WERI-Rb-1 (cell line): ENCODE measurements at places on chromosomes 2 and 18.

GRCh38 chr2:209095432-209095831 is 328.4 kb upstream of the MAP2 start:
- DNase-seq, result no peak

DNA sequence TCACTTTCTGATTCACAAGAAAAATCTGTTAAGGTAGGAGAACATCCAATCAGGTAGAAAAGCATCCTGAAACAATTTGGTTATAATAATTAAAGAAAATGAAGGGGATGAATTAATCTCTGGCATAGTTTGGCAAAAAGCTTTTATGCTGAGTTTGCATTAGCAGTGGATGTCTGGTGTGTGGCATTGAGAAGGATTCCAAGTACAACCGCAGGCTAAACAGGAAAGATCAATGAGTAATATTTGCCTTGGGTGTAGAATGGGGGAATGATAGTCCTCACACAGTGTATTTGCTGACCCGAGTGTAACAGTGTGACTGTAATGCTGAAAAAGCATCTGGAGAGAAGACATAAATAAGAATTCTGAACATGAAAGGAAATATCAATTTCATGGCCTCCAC is 68.3 kb upstream of the SESTD1 start:
- DNase-seq, result no peak

- DNase-seq, result no peak
Observed at GRCh38 chr2:96156926-96157648, 11.8 kb upstream of the DUSP2 start.

GRCh38 chr2:121890041-121890440 is 134.6 kb downstream of the TSN start:
- peak; percentile 74 for DNase-seq

GRCh38 chr2:121338281-121338680 is 53.3 kb upstream of the TFCP2L1 start:
- peak; percentile 21 for DNase-seq

GRCh38 chr2:42503291-42503690 is 9.5 kb upstream of the KCNG3 start:
- no peak for DNase-seq

- peak; percentile 55 for DNase-seq
Observed at GRCh38 chr2:168030862-168031624, 216.4 kb downstream of the STK39 start.

- DNase-seq, result no peak
Observed at GRCh38 chr2:181998041-181998835, 12.6 kb downstream of the PPP1R1C start.

DNA sequence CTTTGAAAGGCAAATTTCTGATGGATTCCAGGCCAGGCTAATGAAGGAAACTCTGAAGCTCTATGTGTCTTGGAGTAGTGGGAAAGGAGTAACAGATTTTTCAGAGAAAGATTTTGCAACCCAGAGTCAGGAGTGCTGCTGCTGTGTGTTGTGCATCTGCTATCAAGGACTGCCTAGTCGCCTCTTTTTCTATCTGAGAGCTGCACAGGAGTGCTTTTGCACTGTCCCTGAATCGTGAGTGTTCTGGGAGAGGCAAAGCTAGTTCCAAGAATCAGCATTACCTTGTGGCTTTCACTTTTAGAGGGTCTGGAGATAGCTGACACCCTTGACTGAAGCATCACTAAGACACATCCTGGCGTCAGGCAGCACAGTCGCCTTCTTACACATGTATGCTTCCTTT is 336.4 kb downstream of the PARD3B start:
- no peak for DNase-seq

GRCh38 chr18:26322890-26323653 is 96.8 kb downstream of the TAF4B start:
- no peak for DNase-seq

DNA sequence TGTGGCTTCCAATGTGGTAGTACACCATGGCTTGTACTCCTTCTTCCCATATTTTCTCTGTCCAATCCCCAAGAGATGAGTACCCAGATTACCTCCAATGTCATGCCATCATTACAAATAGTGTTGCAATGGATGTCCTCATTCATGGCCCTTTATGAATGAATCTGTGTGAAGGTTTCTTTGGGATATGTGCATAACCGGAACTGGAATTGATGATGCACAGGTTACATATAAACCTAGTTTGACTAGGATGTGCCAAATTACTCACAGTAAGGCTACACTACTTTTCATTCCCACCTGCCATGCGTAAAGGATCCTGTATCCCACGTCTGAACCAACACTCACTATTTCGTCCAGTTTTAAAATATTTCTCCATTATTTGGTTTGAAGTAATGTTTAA is 173.9 kb upstream of the CXCR4 start:
- no peak for DNase-seq

DNA sequence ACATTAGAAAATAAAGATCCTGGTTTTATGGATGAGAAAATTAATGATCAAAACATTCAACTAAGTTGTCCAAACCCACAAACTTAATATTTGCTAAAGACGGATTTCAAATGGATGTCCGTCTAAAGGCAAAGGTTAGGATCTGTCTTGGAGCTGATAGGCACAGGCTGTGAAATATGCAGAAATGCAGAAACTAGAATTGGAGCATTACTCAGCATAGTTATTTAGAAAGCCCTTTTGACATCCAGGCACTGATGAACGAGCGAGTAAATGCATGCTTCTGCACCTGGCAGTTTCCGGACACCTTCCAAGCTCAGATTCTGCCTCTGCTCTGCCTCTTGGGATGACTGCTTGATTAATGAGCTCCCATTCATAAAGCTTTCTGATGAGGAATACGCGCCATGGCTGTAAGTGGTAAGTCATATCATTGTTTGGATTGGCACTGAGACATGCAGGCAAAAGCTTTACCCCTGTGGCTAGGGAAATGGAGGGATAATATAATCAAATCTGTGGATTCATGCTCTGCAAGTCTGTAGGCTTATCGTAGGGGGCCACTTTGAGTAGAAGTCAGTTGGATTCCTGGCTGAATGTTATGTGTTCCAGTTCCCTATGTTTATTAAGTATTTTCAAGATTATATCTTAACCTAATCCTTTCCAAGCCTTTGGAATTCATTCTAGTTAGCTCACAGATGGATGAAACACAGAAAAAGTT is 2176.3 kb upstream of the CELF4 start:
- DNase-seq, result no peak

GRCh38 chr18:47288741-47289140 is 37.3 kb upstream of the SKOR2 start:
- DNase-seq, result no peak

- no peak for DNase-seq
Observed at GRCh38 chr2:240296476-240297255, 138.8 kb upstream of the GPC1 start.

DNA sequence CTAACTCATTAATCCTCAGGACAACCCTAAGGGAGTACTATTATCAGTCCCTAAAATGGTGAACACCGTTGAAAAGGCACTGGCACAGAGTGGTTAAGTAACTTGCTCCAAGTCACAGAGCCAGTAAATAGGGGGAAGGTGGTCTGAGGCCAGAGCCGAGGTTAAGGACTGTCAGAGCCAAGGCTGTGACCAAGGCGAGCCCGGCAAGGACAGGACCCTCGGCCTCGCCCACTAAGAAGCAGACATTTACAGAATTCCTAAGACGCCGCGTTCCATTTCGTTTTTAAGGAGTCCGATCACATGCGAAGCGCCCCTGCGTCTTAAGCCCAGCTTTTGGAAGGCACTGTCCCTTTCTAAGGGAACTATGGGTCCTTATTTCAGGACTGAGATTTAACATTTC is 1.1 kb downstream of the PDIA6 start:
- no peak for DNase-seq

DNA sequence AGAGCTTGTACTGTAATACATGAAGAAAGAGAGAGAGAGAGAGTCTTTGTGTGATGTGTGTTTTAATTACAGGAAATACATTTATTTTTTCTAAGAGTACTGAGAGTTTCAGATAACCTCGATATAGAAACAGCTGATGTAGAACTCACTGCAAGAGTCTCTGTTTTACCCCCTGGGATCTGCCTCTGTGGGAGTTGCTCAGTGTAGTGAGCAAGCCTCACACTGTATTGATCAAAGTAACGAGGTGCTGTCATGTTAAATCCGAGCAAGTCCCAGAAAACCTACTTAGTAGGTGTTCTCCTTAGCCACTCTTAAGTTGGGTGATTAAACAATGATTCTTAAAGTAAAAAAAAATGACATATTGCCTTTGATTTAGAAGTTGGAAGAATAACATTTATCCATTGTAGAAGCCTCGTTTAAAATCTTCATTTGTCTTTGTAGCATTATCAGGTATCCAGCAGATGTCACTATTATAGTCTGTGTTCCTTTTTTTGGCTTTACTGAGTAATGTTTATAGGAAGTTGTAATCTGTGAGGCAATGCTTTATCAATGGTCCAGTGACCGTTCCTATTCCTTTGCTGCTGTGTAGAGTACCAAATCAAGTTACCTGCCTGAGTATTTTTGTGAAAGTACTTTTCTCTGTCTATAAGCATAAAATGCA is 219.0 kb downstream of the MYO3B start:
- DNase-seq, result no peak

GRCh38 chr2:100852447-100852846 is 32.5 kb downstream of the NPAS2 start:
- no peak for DNase-seq

DNA sequence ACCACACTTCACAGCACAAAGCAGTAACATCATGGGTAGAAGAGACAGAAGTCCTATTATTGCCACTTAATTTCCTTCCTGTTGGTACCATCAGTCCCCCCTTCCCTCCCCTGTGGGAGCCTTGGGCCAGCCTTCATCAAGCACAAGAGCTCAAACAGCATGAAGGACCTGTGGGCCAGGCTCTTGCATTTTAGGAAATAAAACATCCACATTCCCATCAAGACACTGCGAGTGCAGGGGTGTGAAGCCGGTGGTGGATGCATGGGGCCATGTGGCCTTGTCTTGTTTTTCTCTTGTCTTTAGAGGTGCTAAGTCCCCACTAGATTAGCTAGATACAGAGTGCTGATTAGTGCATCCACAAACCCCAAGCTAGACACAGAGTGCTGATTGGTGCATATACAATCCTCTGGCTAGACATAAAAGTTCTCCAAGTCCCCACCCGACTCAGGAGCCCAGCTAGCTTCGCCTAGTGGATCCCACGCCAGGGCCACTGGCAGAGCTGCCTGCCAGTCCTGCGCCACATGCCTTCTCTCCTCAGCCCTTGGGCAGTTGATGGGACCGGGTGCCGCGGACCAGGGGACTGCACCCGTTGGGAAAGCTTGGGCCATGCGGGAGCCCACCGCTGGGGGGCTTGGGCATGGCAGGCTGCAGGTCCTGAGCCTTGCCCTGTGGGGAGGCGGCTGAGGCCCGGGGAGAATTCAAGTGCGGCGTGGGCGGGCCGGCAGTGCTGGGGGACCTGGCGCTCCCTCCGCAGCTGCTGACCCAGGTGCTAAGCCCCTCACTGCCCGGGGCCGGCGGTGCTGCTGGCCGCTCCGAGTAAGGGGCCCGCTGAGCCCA is 14.7 kb upstream of the PXDN start:
- no peak for DNase-seq

DNA sequence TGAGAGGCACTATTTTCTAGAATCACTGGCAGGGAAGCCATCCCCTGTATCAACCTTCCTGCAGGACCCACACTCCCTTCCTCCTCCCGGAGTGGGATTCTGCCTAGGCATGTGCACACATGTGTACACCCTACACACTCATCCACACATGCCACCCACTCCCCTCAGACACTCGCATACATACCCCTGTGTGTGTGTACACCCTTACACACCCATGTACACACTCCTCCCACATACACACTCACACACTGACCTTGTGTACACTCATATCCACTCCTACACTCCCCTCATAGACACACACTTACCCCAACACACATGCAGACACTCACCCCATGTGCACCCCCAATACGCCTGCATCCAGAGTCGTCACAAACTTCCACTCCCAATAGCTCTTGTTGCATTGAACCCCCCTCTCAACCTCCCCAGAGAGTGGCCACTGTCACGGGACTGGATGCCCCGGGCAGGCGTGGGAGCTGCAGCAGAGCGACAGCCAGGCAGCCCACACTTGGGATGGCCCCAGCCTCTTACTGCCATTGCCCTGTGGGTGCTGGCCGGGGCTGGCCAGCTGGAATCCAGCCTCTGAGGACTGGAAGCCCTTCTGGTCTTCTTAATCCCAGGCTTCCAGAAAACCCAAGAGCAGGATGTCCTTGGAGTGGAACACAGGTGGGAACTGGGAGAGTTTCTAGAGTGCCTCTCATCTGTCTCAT is 251.0 kb downstream of the LOXHD1 start:
- no peak for DNase-seq

DNA sequence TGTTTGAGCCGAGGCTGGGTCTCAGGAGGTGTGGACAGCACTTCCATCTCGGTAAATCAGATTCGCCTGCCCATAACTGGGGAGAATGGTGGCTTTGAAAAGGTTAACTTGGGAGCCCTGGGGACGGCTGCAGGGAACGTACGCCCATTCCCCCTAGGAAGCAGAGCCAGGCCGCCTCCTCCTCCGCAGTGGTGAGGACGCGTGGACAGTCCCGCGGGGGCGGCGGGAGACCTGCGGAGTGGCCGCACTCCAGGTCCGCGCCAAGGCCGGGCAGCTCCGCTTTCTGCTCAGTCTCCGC is 845 bp upstream of the MYCN start:
- DNase-seq, result no peak

DNA sequence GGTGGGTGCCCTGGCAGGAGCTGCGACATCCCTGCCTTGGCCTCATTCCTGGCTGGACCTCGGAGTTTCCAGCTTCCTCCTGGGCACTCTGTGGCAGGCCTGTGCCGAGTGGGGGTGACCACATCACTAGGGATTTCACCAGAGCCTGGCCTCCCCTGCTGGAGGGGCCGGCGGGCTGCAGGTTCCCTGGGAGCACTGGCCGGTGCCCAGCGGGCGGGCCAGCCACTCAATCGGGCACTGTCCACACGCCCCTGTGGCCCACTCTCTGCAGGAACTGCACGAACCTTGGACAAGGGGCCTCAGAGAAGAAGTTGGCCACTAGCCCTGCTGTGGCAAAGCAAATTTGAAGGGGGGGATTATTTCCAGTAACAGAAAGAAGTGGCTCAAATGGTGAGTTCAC is 110.7 kb upstream of the APCDD1 start:
- DNase-seq, result no peak

DNA sequence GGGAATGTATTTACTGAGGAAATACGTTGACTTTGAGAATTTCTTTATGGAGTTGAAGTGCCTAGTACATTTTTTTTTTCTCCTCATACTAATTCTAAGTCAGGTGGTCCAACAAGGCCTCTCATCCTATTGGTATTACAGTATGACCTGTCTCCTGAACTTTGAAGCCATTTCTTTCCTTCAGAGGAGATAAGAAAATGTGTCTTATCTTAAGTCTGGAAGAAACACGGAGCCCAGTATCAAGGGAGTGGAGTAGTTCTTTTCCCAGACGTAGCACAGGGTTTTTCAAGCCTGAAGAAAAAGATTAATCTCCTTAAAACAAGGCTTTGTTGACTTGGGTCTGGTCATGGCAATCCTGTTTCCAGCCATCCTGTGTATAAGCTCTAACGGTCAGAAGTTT is 11.6 kb upstream of the CPS1 start:
- DNase-seq, result no peak

- DNase-seq, result peak; percentile 34
Observed at GRCh38 chr2:229273723-229274338, 2.7 kb upstream of the PID1 start.

- DNase-seq, result no peak
Observed at GRCh38 chr2:110991911-110992310, 128.8 kb upstream of the BCL2L11 start.

GRCh38 chr2:236512902-236513435 is 56.7 kb upstream of the ACKR3 start:
- DNase-seq, result peak; percentile 71
